ENCODE measurements at places on chromosomes 12 and 14. TPM values are rescaled to one million over a fixed set of nuclear protein-coding genes. Genes with fewer than 3 reads are reported as not detected.

TIGAR gene
- total RNA-seq = 16.1 TPM

GPR33 gene
- not detected for total RNA-seq

DNA sequence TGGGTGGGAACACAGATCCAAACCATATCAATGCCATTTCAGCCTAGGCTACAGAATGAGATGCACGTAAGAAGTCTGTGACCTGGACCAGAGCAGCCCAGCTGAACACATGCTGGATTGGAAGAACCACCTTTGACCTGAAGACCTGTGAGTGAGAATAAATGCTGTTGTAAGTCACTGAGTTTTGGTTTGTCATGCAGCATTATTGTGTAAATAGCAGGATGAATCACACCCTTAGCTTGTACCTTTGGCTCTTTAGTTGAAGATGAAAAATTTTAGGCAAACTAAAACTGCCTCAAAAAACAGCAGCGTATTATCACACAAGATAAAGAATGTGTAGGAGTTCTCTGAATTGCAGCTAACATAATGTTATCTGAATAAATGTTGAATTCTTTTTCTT is 199.4 kb upstream of the LRIG3 start:
- DNase-seq = no peak

ASCL1 gene
- not detected for total RNA-seq

PIP4K2C gene
- total RNA-seq = 21.3 TPM

GRCh38 chr12:58608711-58609110 is 311.6 kb downstream of the LRIG3 start:
- no peak for DNase-seq

SIVA1 gene
- 72.9 TPM for total RNA-seq
